G401 (cell line): ENCODE measurements at places on chromosomes 3 and 15.

DNA sequence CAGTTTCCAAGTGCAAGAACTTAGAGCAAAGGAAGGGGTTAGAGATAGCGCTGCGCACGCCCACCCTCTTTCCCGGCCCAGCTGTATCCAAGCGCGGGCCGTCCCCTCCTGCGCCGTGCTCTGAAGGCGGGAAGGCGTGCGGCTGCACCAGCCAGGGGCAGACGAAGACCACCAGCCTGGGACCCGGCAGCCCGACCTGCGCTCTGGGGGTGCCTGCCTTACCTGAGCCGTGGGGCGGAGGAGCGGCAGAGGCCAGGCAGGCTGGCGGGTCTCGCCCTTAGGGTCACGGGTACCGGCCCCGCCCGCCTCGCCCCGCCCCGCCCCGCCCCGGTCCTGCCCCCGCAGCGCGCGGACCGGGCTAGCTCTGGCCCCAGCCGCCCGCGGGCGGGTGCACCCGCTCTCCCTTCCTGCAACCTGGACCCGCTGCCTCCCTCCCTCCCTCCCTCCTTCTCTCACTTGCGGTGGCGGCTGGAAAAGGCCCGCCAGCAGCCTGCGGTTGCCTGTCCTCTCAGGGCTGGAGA, at the start of gene WDR72:
TSS of gene WDR72 (minus strand) at position 253 of the 521 bp plus-strand sequence. CDS start 26,514 bp downstream, outside the sequence.
- no peak for DNase-seq

DNA sequence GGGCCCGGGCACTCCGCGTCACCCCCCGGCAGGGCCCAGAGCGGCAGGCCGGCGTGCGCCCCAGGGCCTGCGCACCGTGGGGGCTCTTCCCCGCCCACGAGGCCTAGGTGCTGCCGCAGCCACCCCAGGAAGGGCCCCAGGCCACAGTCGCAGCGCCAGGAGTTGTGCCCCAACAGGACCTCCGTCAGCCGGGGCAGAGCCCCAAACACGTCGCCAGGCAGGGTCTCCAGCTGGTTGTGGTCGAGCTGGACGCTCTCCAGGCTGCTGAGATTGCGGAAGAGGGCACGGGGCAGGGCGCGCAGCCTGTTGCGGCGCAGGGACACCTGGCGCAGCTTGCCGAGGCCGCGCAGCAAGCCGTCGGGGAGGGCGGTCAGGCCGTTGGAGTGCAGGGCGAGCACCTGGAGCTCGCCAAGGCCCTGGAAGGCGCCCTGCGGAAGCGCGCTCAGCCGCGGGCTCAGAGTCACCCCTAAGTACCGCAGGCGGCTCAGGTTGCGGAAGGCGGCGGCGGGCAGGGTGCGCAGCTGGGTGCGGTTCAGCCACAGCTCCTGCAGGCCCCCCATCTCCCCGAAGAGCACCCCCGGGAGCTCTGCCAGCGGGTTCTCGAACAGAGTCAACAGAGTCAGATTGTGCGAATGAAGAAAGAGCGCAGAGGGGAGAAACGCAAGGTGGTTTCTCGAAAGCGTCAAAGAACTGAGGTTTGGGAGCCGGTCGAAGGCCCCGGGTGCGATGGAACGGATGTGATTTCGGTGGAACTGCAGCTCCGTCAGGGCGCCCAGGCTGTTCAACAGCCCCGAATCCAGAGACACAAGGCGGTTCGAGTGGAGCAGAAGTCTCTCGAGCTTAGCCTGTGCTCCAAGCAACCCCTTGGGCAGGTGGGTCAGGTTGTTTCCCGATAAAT, 2.0 kb downstream of the GP5 start:
- DNase-seq: no peak

DNA sequence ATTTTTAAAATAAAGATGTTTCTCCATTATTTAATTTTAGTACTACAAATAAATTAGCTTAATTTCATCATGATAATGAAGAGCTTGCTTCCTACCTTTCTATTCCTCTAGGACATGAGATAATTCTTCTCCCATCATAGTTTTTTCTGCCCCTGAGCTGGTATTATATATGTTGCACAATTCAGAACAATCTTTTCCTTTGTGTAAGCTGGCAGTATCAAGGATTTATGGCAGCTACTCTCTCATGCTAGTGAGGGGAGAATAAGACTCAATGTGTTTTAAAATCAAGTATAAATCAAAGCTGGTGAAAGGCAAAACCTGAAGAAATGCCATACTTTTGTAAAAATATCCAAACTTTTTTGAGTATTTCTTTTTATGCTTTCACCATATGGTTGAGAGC, 1405.3 kb downstream of the SI start:
- DNase-seq: no peak

DNA sequence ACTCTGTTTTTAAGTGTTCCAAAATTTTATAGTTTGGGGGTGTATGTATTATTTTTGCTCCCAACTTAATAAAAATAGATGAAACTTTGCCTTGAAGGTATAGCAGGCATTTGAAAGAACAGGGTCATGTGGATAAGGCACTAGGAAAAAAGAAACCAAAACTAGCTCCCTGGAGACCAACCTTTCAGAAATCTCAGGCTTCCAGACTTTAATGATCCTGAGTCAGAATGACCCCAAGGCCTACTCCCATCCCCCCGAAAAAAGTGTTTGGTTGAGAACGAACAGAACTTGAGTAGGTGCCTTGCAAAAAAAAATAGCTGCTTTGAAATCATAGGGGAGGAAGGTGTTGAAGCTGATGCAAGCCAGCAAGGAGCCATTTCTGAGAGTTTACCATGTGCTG, 309.5 kb downstream of the THSD4 start:
- no peak for DNase-seq

DNA sequence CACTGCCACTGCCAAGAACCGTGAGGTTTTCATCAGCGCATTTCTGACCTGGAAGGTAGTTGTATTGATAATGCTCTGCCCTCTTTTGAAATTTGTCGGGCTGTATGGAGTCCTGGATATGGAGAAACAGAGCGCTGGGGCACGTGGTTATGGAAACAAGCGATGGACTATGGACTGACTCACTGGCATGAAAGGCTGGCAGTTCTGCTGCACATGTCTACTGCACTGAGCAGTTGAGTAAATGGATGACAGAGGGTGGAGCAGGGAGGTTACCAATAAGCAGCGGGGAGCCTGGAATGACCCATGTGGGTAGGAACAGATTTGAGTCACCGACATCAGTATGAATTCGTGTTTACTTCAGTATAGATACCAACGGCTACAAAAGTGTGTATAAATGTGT, 429.5 kb downstream of the OCA2 start:
- DNase-seq: no peak

DNA sequence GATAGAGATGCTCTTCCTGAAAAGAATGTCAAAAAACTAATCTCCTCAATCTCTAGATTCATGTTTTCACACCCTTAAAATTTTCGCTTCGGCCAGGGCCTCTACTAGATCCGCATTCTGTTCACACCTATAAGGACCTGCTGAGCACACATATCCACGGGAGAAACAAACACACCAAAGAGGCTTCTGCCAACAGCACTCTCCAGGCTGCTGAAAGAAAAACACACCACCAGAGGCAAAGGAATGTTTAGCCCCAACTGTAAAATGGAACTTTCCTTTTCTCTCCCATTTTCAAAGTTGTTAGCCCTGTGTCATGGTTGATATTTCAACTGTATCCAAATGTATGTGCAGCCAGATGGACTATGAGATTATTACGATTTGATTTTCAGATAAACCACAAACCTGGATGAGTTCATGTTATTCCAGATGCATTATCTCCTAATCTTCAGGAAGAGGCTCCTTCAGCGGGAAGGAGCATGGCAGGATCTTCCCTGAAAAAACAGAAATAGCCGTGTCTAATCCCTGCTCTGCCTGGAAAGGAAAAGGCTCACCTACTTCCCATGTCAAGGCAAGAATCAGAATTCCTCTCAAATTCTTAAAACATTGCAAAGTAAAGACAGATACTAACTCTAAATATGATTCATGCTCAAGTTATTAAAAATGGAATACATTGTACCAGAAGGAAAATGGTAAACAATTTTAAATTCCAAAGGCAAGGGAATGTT, 442.7 kb upstream of the NR2F2 start:
- no peak for DNase-seq

- no peak for DNase-seq
Observed at GRCh38 chr3:77190374-77190773, 150.5 kb downstream of the ROBO2 start.

DNA sequence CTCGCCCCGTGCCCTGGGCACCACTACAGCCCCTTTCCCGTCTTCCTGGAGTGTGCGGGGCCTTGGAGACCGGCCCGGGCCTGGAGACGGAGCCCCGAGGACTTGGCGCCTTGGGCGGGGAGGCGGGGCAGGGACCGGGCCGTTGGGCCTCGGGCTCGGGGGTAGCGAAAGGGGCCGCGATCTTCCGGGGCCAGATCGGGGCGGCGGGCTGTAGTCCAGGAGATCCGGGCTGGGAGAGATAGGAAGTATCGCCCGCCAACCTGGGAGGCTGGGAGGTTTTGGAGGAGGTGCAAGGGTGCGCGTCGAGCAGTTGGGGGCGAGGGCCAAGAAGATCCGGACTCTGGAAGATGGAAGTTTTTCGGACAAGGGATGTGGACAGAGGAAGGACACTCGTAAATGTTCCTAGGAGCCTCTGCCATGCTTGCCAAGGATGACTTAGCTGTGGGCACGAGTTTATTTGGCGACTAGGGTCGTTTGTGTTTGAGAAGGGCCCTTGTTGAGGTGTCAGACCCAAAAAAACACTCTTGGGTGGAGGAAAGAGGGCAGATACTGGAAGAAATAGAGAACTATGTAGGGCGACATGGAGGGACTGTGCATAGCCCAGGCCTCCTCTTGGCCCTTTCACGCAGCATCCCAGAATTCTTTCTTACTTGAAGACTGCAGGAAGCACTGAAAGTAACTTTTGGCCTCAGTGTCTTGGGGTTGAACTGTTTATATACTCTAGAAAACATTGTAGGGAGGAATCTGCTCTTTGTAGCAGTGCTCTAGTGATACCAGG, 712 bp downstream of the RTF1 start:
- no peak for DNase-seq
